Cardiac atrium fibroblast (primary cell): ENCODE measurements at places on chromosomes 7 and 10. TPM values are rescaled to one million over a fixed set of nuclear protein-coding genes. Genes with fewer than 3 reads are reported as not detected.

CALHM1 gene
- not detected in 2 replicates for total RNA-seq

FAM185A gene
- 3.1 and 5.5 TPM in 2 replicates for total RNA-seq

CTAGE15 gene
- not detected in 2 replicates for total RNA-seq

AKR1C8 gene
- not detected in 2 replicates for total RNA-seq

MGAM2 gene
- total RNA-seq, result not detected in 2 replicates

H2BK1 gene
- not detected in 2 replicates for total RNA-seq

AUTS2 gene
- total RNA-seq, result 0.90 and 3.2 TPM in 2 replicates
